CD4-positive, alpha-beta T cell treated with Interleukin-6 at 100 ng/mL for 8 hours (primary cell): ENCODE measurements at places on chromosomes 6 and 20.

DNA sequence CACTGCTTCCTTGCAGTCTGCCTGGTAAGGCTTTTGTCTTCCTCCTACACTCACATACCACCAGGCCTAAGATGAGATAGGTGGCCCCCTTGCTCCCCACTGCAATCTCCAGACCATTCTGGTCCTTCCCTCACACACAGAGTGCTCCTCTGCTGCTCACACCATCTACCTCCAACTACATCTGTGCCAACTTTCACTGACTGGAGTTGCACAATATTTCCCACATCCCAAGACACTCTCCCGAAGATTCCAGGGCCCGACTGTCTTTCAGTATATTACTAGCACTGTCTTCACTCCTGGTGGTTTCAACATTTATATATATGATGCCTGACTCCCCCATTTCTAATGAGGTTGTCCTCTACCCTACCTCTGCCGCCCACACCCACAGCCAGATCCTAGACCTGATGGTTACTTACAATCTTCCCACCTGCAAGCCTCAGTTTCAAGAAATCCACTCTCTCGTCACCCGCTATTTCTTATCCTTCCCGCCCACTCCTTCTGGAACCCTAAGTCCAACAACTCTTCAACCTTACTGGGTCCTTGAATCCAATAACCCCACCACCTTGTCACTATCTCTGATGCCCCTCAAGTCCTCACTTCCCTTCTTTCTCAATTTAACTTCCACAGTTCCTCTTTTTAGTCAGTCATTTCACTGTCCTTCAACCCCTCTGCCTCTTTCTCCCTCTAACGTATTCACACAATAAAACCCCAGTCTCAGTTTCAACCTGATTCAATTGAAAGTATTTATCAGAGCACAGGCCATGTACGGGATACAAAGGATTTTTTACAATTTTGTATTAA lies 21.6 kb downstream of the RALGAPA2 start:
- no peak for DNase-seq

DNA sequence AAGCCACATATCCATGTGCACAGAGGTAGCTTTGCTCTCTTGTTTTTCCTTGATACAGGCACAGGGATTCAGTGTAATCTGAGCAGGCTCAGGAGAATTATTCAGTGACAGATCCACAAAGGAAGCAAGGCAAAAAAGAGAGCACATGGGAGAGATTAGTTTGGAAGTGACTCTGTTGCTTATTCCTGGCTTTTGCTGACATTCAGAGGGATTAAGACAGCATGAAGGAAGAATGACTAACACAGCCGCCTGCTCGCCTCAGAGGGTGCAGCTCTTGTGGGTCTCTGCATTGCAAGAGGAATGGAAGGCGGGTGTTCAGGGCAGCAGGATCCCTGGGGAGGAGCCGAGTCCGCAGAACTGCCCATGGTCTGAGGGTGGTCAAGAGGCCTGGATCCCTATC lies 203.4 kb upstream of the KCNQ5 start:
- DNase-seq = no peak

DNA sequence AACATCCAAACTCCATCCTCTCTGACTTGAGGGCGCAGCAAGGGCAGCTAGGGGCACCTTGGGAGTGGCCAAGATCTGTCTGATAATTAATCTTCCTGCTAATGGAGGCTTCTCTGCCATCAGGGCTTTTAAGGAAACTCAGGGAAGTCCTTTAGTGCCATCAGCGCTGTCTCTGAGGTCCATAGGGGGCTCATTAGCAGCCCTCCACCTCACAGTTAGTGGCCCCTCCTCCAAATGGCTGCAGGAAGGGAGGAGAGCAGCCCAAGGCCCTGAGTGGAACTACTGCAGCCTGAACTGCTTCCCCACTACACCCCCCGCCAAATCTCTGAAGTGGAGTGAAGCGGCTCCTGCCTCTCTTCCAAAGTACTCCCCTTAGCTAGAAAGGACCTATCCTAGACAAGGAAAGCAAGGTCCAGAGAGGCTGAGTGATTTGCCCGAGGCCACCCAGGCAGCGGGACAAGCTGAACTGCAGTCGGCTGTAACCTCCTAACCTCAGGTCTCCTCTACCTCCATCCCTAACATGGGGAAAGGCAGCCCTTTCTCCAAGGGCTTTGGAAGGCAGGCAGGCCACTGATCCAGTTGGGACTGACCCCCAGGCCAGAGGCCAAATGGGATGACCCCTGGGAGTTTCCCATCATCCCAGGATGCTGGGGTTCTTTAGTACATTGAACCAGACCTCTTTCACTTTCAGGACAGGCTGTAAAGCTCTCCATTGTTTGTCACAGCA lies 39.5 kb upstream of the ZFAND3 start:
- no peak for DNase-seq

DNA sequence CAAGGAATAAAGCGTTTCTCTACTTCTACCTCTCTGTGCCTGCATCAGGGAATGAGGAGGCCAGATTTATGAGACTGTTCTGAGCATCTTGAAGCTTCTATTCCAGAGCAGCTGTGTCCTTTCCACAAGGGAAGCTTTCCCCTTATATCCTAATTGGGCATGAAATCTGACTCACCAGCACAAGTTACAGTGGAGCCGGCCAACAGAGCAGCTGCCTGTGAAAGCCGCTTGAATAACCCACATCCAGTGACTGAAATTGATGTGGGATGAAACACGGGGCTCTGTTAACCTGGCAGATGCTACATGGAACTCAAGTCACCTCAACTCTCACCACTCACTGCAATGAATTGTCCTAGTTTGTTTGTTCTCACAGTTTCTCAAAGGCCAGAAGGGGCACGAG lies 400.3 kb downstream of the TFAP2A start:
- no peak for DNase-seq

GRCh38 chr6:165729307-165729936 lies 66.4 kb upstream of the PDE10A start:
- no peak for DNase-seq

- DNase-seq = no peak
Observed at GRCh38 chr6:106281088-106281487, 44.5 kb downstream of the ATG5 start.

- DNase-seq = no peak
Observed at GRCh38 chr6:109279628-109280027, 102.6 kb downstream of the CD164 start.

- peak; percentile 67 for DNase-seq
Observed at GRCh38 chr20:24100370-24101011, 111.9 kb upstream of the GGTLC1 start.

DNA sequence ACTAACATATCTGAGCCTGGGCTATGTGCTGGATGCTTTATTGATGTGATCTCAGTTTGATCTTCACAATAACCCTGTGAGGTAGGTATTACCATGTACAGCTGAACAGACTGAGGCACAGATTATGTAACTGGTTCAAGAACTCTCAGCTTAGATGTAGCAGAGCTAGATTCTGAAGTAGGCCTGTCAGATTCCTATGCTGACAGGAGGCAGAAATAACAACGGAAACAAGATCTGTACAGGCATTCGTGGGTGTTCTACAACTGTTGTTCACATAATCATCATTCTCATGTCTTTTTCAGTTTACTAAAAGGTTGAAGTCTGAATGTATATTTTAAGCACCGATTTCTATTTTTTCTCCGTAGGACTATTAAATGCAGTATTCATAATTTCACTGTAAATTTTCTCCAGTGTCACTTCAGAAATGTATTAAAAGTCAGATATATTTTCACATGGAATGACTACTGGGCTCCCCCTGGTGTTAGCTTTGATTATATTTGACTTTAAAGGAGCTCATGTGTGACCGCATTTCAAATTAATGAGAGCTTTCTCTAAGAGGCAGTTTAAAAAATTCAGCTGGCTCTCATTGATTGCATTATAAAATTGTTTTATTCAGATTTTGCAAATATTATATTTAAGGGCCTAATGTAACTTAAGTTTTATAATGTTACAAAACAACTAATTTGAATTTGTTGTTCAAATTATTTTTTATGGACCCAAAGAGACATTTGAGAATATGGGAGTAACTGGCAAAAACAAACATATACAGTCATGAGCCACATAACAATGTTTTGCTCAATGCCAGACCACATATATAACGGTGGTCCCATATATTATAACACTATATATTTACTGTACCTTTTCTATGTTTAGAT lies 36.4 kb upstream of the SLC17A4 start:
- DNase-seq = no peak

DNA sequence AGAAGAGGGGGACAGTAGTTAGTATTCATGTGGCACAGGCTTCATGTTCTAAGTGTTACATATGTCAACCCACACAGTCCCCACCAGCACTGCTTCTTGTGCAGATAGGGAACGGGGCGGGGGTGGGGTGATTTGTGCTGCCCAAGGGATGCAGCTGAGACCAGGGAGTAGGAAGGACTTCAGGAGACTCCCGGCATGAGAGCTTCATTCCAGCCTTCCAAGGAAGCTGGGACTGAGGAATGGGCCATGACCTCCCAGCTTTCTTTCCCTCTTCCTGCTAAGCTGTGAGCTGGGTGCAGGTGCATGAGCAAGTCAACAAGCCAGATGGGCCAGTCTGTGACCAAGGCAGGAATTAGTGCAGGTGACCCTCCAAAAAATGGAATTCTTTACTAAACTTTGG lies 9.2 kb downstream of the BEND3 start:
- no peak for DNase-seq

DNA sequence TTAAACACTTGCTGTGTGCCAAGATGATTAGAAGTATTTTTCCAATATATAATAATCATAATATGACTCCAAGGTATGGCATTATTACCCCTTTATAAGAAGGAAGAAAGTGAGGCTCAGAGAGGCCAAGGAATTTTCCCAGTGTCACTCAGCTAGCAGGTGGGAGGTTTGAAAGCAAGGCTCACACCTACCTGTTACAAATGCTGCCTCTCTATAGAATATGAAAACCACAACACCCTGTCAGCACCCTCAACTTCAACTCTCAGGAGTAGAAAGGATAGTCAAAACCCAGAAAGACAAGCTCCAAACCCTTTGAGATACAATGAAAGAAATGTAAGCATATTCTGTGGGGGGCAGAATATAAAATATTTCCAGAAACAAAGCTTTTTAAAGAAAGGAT lies 76.7 kb downstream of the LAMP5 start:
- DNase-seq = no peak

- no peak for DNase-seq
Observed at GRCh38 chr6:19836799-19837510, at the start of gene ID4. Gene ID4 (plus strand): TSS chr6:19837370. CDS start chr6:19837755, 385 bp downstream.

GRCh38 chr6:116512111-116512559 lies 696 bp downstream of the CALHM5 start:
- no peak for DNase-seq

GRCh38 chr20:5933802-5934436 lies 16.4 kb downstream of the TRMT6 start:
- no peak for DNase-seq

GRCh38 chr6:160462116-160462515 lies 113.9 kb downstream of the SLC22A3 start:
- DNase-seq = no peak

DNA sequence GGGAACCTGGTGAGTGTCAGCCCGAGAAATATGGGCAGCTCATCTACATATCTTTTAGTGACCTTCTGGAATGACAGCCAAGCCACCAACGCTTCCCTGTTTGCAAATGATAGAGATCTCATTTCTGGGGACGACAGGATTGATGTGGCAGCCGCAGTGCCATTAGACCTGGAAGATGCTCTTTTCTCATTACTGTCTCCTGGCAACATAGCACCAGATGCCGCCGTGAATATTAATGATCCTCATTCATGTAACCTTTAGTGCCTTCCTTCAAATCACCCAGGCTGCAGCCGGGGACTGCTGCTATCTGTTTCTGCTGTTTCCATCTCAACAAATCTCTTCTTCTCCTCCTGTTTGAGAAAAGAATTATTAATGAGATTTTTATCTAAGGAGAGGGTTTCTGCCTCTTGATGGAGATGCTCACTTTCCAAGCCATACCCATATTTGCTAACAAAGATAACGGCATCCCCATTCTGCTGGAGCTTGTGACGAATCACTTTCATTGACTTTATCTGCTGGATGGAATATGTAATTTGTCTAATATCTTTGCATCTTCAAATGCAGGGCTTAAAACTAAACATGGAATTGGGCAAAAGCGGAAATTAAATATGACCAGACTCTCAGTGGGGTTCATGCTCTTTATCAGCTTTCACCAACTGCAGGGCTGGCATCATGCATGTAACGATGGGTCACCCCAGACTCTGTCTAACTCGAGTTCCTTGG lies 74.8 kb upstream of the KIF16B start:
- no peak for DNase-seq

DNA sequence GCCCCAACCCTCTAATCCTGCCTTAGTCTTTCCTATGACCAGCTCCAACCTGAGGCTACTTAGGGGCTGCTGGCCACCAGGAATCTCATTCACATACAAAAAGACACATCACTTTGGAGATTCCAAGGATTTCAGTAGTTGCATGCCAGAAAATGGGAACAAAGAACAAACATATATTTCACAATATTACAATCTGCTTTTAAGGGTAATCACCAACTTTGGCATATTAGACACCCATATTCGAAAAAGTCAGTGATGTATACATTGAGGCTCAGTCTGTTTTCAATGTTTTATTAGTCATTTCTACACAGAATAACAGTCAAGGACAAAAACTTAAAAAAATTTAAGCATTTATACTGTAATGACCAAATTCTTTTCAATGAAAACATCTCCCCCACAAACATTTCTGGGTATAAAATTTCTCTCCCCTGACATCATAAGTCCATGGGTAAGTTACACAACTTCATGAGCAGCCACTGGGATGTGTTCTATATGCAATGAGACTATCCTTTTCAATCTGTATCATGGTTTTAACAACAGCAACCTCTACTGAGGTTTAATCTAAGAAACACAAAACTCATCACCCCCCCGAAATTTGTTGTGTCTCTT lies 103.5 kb downstream of the MAP7 start:
- DNase-seq = no peak

DNA sequence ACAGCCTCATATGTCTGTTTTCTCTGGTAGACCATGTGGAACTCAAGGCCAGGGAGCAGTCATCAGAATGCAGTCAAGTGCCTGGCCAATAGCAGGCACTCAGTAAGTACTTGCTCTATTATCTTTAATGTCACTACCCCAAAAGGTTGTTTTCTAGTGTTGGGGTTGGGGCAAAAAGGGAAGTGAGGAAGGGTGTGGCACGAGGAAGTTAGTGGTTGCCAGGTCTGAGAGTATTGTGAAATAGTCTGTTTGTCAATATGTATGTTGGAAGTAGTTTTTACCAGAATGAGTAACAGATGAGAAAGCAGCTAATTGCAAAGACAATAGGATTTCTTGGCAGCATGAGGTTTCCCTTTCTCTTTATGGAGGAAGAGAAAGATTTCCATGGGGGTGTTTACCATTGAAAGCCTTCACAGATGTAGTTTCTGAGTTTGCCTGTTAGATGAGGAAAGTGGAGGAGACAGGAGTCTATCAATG lies 59.5 kb upstream of the ARMH2 start:
- DNase-seq = peak; percentile 68

- DNase-seq = no peak
Observed at GRCh38 chr6:7540595-7540994, 876 bp upstream of the DSP start.
